ENCODE measurements at places on chromosomes 3 and 15. TPM values are rescaled to one million over a fixed set of nuclear protein-coding genes. Genes with fewer than 3 reads are reported as not detected.

GRCh38 chr3:158743664-158744566 lies 11.7 kb upstream of the RARRES1 start:
- no peak for DNase-seq
- H3K4me1 ChIP-seq = peaks cover 10% of the 10 kb centered on the region
- peak overlapping the region; percentile 14 for H3K4me3 ChIP-seq
- H3K36me3 ChIP-seq = peaks cover 32% of the 10 kb centered on the region

- H3K4me3 ChIP-seq = no peak overlapping the region
- H3K36me3 ChIP-seq = no peaks in the 10 kb centered on the region
- DNase-seq = no peak
- no peak overlapping the region for H3K27ac ChIP-seq
- H3K27me3 ChIP-seq = peaks cover 51% of the 10 kb centered on the region
These were observed 1.9 kb upstream of the FETUB start for GRCh38 chr3:186638259-186638658.

DNA sequence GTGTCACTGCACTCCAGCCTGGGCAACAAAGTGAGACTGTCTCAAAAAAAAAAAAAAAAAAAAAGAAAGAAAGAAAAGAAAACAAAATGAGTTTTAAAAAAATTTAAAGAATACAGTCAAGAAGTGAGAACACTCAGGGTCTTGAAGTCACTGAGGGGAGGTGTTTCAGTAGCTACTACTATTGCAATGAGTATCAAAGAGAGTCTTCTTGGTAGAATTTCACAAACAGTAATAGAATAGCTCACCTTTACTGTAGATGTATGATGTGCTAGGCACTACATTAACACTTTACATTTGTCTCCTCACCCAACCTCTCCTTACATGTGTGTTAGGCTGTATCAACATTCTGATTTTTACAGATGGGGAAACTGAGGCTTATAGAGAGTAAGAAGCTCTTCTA lies 43.9 kb downstream of the EOMES start:
- H3K27ac ChIP-seq = no peak overlapping the region
- H3K4me3 ChIP-seq = no peak overlapping the region
- H3K4me1 ChIP-seq = peaks cover 6% of the 10 kb centered on the region
- H3K36me3 ChIP-seq = no peaks in the 10 kb centered on the region

DNA sequence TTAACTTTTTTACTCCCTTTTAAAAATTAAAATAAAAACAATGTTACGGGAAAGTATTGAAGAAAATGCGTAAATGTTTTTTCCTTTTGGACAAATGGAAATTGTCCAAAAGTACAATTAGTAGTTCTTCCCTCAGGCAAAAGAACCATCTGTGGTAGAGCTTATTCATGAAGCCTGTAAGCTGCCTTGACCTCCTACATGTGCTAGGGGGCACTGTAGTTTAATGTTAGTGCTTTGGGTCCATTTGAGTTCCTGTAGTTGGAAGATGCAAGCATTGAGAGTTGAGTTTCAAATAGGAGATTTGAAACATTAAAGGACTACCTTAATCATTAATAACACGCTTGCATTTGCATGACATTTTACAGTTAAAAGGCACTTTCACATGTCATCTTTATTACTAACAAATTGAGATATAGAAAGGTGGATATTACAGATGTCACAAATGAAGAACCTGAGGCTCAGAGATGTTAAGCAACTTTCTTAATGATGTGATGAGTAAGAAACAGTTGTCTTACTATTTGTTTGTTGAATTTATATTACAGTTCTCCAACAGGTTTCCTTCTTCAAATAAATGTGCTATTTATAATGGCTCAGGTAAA lies 1.8 kb upstream of the ZNF385D start:
- no peak overlapping the region for H3K4me3 ChIP-seq
- peaks cover 19% of the 10 kb centered on the region for H3K4me1 ChIP-seq
- no peaks in the 10 kb centered on the region for H3K36me3 ChIP-seq
- peaks cover 23% of the 10 kb centered on the region for H3K27me3 ChIP-seq
- DNase-seq = no peak
- H3K27ac ChIP-seq = no peak overlapping the region

- no peak for DNase-seq
- no peak overlapping the region for H3K27ac ChIP-seq
- peaks cover 6% of the 10 kb centered on the region for H3K4me1 ChIP-seq
- H3K36me3 ChIP-seq = peaks cover 4% of the 10 kb centered on the region
- no peaks in the 10 kb centered on the region for H3K27me3 ChIP-seq
- H3K4me3 ChIP-seq = no peak overlapping the region
These were observed 71.1 kb downstream of the LRRFIP2 start for GRCh38 chr3:37103103-37103808.

GRCh38 chr3:102031834-102032233 lies 182.5 kb downstream of the NFKBIZ start:
- no peak overlapping the region for H3K27ac ChIP-seq
- no peaks in the 10 kb centered on the region for H3K36me3 ChIP-seq
- no peak overlapping the region for H3K4me3 ChIP-seq
- H3K4me1 ChIP-seq = no peaks in the 10 kb centered on the region
- H3K27me3 ChIP-seq = no peaks in the 10 kb centered on the region

GRCh38 chr3:110679285-110679684 lies 392.3 kb upstream of the NECTIN3 start:
- H3K36me3 ChIP-seq = no peaks in the 10 kb centered on the region
- no peak overlapping the region for H3K27ac ChIP-seq
- H3K4me1 ChIP-seq = no peaks in the 10 kb centered on the region
- no peak for DNase-seq
- H3K4me3 ChIP-seq = no peak overlapping the region
- H3K27me3 ChIP-seq = no peaks in the 10 kb centered on the region

DNA sequence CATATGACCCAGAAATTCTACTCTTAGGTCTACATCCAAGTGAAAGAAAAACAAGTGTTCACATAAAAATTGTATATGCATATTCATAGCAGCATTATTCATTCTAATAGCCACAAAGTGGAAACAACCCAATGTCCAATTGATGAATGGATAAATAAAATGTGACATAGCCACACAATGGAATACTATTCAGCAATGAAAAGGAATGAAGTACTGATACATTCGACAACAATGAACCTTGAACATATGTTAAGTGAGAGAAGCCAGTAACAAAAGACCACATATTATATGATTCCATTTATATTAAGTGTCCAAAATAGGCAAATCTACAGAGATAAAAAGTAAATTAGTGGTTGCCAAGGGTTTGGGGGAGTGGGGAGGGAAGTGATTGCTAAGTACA lies 70.2 kb upstream of the ACTC1 start:
- no peak overlapping the region for H3K4me3 ChIP-seq
- DNase-seq = no peak
- H3K27me3 ChIP-seq = no peaks in the 10 kb centered on the region
- H3K27ac ChIP-seq = no peak overlapping the region
- peaks cover 48% of the 10 kb centered on the region for H3K36me3 ChIP-seq

GRCh38 chr15:78205337-78205736 lies 29.0 kb downstream of the ACSBG1 start:
- no peak overlapping the region for H3K27ac ChIP-seq
- no peak overlapping the region for H3K4me3 ChIP-seq
- peaks cover 4% of the 10 kb centered on the region for H3K27me3 ChIP-seq
- H3K36me3 ChIP-seq = no peaks in the 10 kb centered on the region
- DNase-seq = no peak
- H3K4me1 ChIP-seq = peaks cover 25% of the 10 kb centered on the region

DNA sequence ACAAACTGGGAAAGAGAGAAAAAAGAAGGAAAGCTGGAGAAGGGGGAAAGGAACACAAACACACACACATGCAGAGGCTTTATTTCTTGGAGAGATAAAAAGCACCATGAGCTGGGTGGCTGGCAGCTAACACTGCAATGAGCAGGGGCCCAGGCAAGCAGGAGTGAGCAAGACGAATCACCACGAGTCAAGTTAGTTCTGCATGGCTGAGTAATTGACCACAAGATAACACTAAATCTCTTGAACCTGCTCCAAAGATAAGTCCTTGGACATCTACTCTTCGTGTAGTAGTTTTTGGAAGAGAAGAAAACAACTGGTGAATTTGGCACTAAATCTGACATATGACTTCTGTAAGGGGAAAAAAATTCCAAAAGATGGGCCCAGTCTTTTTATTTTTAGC lies 100.9 kb downstream of the MYO5A start:
- DNase-seq = no peak
- peaks cover 6% of the 10 kb centered on the region for H3K4me1 ChIP-seq

DNA sequence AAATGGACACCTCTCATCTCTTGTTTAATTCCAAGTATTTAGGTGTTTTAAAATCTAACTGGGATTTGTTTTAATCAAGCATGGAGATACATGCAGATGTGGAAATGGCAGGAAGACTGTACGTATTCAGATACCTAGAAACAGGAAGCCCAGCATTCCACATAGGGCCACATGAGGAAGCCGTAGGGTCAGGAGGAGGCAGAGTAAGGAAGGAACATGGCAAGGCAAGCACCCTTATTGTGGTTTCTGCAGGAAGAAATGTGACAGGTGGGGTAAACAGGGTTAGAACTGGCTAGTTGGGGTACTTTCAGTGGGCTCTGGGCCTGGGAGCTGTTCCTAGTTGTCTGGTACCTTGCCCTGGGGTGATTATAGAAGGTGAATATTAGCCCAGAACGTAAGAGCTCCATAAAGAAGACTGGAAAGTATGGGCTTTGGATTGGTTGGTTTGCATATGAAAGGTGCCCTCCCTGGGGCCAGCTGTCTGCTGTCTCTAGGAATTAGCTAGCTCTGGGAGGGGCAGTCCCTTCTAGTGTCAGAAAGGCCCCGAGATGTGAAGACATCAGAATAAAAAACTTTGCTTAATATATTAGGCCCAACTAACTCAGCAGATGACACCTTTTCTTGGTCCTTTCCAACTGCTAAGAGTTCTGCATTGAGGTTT lies 107.7 kb upstream of the CADPS start:
- H3K4me1 ChIP-seq = peaks cover 16% of the 10 kb centered on the region
- DNase-seq = no peak
- H3K4me3 ChIP-seq = no peak overlapping the region
- H3K36me3 ChIP-seq = no peaks in the 10 kb centered on the region

MINDY4B gene
- not detected for total RNA-seq

DNA sequence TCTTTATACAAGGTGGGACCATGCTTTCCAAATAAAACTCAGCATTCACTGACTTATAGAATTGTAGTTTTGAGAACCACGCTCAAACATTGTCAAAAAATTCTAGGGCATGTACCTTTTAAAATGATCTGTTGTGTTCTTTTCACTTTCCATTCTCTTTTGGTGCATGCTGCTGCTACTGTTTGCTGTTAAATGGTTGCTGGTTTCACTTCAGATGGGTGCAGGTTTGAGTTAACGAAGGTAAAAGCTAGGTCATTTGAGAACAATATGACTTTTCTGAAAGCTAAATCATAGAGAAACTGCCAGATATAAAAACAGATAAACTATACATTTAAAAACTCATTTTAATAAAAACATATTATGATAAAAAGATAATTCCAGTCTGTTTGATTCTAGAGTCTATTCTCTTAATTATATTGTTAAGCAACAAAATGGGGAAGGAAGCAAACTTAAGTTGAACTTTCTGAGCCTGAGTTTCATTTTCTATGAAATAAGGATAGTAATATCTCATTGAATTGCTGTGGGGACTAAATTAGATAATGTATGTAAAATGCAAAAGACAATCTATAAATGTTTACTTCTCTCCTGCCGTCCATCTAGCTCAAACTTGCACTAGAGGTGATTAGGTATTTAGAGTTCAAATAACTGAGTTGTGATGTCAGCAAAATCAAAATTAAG lies 82.4 kb downstream of the OXSM start:
- H3K36me3 ChIP-seq = no peaks in the 10 kb centered on the region
- no peak overlapping the region for H3K4me3 ChIP-seq
- DNase-seq = no peak
- no peak overlapping the region for H3K27ac ChIP-seq

- H3K27ac ChIP-seq = no peak overlapping the region
- H3K36me3 ChIP-seq = no peaks in the 10 kb centered on the region
- no peak for DNase-seq
- no peaks in the 10 kb centered on the region for H3K27me3 ChIP-seq
- H3K4me3 ChIP-seq = no peak overlapping the region
These were observed 463.6 kb upstream of the KCNMB2 start for GRCh38 chr3:178072391-178073305.

GRCh38 chr3:22732641-22733040 lies 470.5 kb upstream of the UBE2E2 start:
- no peaks in the 10 kb centered on the region for H3K36me3 ChIP-seq
- H3K4me1 ChIP-seq = peaks cover 12% of the 10 kb centered on the region
- H3K27me3 ChIP-seq = peaks cover 12% of the 10 kb centered on the region
- H3K27ac ChIP-seq = no peak overlapping the region

AGBL1 gene
- total RNA-seq = 0.07 TPM

PGBD4 gene
- total RNA-seq = 2.4 TPM

DNA sequence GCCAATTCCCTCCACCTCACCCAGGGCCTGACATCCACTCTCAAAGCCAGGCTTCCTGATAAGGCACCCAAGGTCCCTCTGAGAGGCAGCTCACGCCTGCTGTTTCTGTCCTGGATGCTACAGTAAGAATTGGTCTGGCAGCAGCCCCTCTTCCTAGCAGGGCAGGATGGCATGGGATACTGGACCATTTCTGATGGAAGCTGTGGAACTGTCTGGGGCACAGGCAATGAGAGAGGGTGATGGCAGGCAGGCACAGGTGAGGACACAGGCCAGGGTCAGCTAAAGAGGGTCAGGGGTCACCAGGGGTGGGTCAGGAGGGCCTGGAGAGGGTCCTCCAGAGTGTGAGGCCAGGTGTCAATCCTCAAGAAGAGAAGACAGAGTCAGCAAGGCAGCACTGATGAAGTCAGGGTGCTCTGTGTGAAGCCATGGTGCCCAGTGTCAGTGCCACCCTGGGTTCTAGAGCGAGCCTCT lies 41.9 kb upstream of the SLC41A3 start:
- no peak for DNase-seq
- H3K4me3 ChIP-seq = peak overlapping the region; percentile 22
- H3K36me3 ChIP-seq = no peaks in the 10 kb centered on the region

- H3K27ac ChIP-seq = peak overlapping the region; percentile 52
- no peaks in the 10 kb centered on the region for H3K27me3 ChIP-seq
- H3K4me3 ChIP-seq = no peak overlapping the region
- peaks cover 22% of the 10 kb centered on the region for H3K4me1 ChIP-seq
- no peak for DNase-seq
- no peaks in the 10 kb centered on the region for H3K36me3 ChIP-seq
These were observed 70.7 kb downstream of the SSR3 start for GRCh38 chr3:156483961-156484787.

SEMA6D gene
- 22.2 TPM for total RNA-seq

PRRT3 gene
- 11.3 TPM for total RNA-seq

P3H2 gene
- 23.5 TPM for total RNA-seq

GRCh38 chr15:29688506-29689286 lies 133.6 kb downstream of the TJP1 start:
- peaks cover 3% of the 10 kb centered on the region for H3K27me3 ChIP-seq
- H3K27ac ChIP-seq = no peak overlapping the region
- no peak for DNase-seq
- peaks cover 15% of the 10 kb centered on the region for H3K4me1 ChIP-seq

GRCh38 chr3:149026718-149027117 lies 35.4 kb downstream of the GYG1 start:
- H3K4me3 ChIP-seq = no peak overlapping the region
- no peaks in the 10 kb centered on the region for H3K27me3 ChIP-seq
- no peaks in the 10 kb centered on the region for H3K4me1 ChIP-seq

Data from type B pancreatic cell (in vitro differentiated cells).